ENCODE measurements at places on chromosomes 13 and 19. TPM values are rescaled to one million over a fixed set of nuclear protein-coding genes. Genes with fewer than 3 reads are reported as not detected.

DNA sequence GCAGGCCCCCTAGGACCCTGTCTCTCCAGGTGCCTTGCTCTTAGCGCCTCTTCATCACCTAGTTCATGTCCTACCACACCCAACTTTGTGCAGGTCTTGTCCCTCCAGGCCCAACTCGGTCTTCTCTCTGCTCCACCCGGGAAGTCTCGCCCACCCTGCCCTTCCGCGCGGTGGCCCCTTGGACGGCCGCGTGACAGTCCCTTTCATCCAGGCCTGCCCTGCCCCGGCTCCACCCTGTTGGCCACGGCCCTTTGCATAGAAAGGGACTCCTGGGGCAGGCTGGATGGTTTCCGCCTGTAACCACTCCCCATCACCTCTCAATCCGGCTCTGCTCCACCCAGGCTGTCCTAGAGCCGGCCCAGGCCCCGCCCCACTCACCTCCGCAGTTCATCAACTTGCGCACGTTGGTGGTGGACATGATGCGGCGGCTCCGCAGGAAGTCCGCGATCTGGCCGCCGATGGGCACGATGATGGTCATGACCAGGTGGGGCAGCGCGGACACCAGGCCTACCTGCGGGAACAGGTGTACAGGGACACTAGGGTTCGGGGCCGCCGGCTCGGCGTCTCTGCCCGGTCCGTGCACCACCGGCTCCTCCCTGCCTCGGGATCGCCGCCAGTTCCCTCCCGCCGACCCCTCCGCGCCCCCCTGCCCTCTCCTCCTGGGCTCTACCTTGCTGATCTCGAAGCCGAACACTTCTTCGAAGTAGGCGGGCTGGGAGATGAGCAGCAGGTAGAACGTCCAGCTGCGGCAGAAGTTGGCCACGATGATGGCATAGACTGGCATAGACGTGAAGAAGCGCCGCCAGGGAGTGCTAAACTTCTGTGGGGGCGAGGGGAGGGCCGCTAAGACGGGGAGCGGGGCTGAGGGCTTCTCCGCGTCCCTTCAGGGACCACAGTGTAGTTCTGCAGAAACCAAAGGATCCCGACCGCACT lies 7.2 kb downstream of the GFY start:
- H3K27ac ChIP-seq, result no peak overlapping the region
- no peaks in the 10 kb centered on the region for H3K4me1 ChIP-seq
- peaks cover 7% of the 10 kb centered on the region for H3K27me3 ChIP-seq
- no peaks in the 10 kb centered on the region for H3K36me3 ChIP-seq
- DNase-seq, result no peak
- H3K4me3 ChIP-seq, result no peak overlapping the region

The CYP2S1 gene
- total RNA-seq, result not detected

The CYP4F8 gene
- not detected for total RNA-seq

The GFY gene
- total RNA-seq, result not detected

DNA sequence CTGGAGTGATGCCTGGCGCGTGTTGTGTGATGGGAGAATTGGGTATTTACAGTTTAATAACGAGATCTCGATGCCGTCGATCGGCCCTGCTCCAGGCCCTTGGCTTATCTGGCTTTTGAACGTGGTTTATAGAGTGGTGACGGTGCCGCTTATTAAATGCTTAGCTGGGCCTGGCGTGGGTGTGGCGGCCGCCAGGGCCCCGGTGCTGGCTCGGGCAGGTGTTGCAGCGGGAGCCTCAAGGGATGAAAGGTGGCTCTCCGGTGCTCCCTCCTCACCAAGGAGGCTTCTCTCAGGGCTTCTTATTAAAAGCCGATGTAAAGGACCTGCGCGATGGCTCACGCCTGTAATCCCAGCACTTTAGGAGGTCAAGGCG lies 173.8 kb downstream of the KDM4B start:
- DNase-seq, result no peak
- no peaks in the 10 kb centered on the region for H3K4me1 ChIP-seq
- H3K27ac ChIP-seq, result no peak overlapping the region

GRCh38 chr13:87889254-87889653 lies 218.1 kb downstream of the SLITRK5 start:
- H3K4me1 ChIP-seq, result no peaks in the 10 kb centered on the region
- no peak overlapping the region for H3K4me3 ChIP-seq
- H3K27ac ChIP-seq, result no peak overlapping the region
- H3K36me3 ChIP-seq, result no peaks in the 10 kb centered on the region
- no peak for DNase-seq
- H3K27me3 ChIP-seq, result no peaks in the 10 kb centered on the region

The ZNF582 gene
- 2.5 TPM for total RNA-seq

GRCh38 chr13:49064476-49064875 lies 88.8 kb downstream of the FNDC3A start:
- H3K36me3 ChIP-seq, result no peaks in the 10 kb centered on the region
- H3K4me3 ChIP-seq, result no peak overlapping the region
- no peaks in the 10 kb centered on the region for H3K27me3 ChIP-seq
- H3K4me1 ChIP-seq, result no peaks in the 10 kb centered on the region
- no peak overlapping the region for H3K27ac ChIP-seq

DNA sequence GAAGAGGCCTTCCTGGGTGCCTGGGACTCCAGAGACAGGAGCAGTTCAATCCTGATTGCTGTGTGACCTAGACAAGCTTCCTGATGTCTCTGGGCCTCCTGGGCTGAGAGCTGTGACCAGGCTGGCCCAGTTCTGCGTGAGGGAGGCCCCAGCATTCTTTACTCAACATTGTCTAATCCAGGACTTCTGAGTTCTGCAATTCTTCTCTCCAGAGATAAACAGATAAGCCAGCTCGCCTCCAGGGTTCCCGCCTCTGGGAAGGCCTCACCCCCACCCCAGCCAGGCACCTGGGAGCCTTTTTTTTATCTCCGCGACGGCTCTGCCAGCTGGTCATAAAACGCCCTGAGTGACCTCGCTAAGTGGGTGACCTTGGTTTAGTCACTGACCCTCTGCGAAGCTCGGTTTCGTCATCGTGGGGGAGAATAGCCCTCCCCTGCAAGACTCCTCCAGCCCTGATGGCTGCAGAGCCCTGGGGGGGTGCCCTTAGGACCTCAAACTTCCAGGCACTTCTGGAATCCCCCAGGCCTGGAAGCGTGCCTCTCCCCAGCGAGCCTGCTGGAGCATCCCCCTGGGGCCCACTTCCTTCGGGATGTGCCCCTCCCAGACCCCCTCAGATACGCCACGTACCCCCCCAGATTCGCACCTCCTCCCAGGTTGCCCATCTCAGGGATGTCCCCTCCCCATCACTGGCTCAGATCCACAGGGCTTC lies 1.9 kb downstream of the SULT2B1 start:
- peak; percentile 34 for DNase-seq
- no peaks in the 10 kb centered on the region for H3K36me3 ChIP-seq
- no peak overlapping the region for H3K27ac ChIP-seq
- no peaks in the 10 kb centered on the region for H3K4me1 ChIP-seq

The RB1 gene
- total RNA-seq, result 61.0 TPM

- no peak overlapping the region for H3K27ac ChIP-seq
- peaks cover 14% of the 10 kb centered on the region for H3K4me1 ChIP-seq
- H3K4me3 ChIP-seq, result no peak overlapping the region
Measured at GRCh38 chr19:55161571-55162322, 4.2 kb upstream of the TNNI3 start.

DNA sequence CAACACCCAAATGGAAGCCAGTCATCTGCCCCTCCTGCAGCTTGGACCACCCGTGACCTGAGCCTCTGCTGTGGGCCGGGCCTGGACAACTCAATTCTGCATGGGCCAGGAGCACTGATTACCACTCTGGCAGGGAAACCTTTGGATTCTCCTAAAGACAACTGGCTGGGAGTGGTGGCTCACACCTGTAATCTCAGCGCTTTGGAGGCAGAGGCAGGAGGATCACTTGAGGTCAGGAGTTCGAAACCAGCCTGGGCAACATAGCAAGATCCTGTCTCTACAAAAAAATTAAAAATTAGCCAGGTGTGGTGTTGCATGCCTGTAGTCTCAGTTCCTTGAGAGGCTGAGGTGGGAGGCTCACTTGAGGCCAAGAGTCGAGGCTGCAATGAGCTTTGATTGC lies 6.5 kb downstream of the EPS15L1 start:
- H3K27ac ChIP-seq, result no peak overlapping the region
- H3K4me3 ChIP-seq, result no peak overlapping the region
- H3K36me3 ChIP-seq, result no peaks in the 10 kb centered on the region
- peaks cover 18% of the 10 kb centered on the region for H3K4me1 ChIP-seq
- no peak for DNase-seq
- H3K27me3 ChIP-seq, result no peaks in the 10 kb centered on the region

GRCh38 chr19:27794494-27795042 lies 1418.4 kb downstream of the UQCRFS1 start:
- no peaks in the 10 kb centered on the region for H3K36me3 ChIP-seq
- peak overlapping the region; percentile 84 for H3K4me3 ChIP-seq
- DNase-seq, result peak; percentile 42

- no peak overlapping the region for H3K4me3 ChIP-seq
- DNase-seq, result no peak
- H3K36me3 ChIP-seq, result no peaks in the 10 kb centered on the region
- no peak overlapping the region for H3K27ac ChIP-seq
Measured at GRCh38 chr13:51914137-51914493, 52.3 kb downstream of the CCDC70 start.

DNA sequence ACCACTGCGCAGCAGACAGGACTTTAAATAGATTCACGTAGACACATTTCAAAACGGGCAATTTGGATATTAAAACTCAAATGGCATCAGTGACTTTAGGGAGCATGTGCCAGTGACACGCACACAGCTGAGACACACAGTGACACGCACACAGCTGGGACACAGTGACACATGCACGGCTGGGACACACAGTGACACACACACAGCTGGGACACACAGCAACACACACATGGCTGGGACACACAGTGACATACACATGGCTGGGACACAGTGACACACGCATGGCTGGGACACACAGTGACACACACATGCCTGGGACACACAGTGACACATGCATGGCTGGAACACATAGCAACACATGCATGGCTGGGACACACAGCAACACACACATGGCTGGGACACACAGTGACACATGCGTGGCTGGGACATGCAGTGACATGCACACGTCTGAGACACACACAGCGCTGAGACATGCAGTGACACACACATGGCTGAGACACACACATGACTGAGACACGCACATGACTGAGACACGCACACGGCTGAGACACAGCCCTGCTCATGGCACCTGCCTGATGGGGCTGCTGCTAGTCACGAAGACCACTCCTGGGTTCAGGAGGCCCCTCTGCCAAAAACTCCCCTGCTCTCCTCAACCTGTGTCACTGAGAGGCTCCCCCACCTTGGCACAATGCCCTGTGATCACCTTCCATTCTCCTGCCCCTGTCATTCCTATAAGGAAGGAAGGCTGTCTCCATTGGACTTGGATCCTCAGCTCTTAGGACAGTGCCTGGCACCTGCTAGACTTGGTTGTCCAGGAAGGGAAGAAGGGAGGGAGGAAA lies 52.5 kb downstream of the SOX1 start:
- no peaks in the 10 kb centered on the region for H3K36me3 ChIP-seq
- no peak overlapping the region for H3K27ac ChIP-seq
- H3K27me3 ChIP-seq, result peaks cover 6% of the 10 kb centered on the region

The ZNF585A gene
- 14.3 TPM for total RNA-seq

GRCh38 chr19:48826606-48827020 lies 9.7 kb downstream of the HSD17B14 start:
- H3K27me3 ChIP-seq, result no peaks in the 10 kb centered on the region
- DNase-seq, result no peak

GRCh38 chr19:11261971-11262839 lies at the start of gene DOCK6:
TSS of gene DOCK6 (minus strand) at chr19:11262524. CDS start at chr19:11262440, 84 bp downstream.
- H3K27me3 ChIP-seq, result no peaks in the 10 kb centered on the region
- H3K36me3 ChIP-seq, result no peaks in the 10 kb centered on the region
- H3K27ac ChIP-seq, result peak within 1 kb of the TSS; percentile 52
- peak within 1 kb of the TSS; percentile 96 for H3K4me3 ChIP-seq
- peak; percentile 46 for DNase-seq

The RPL36 gene
- 510 TPM for total RNA-seq

The C19orf67 gene
- total RNA-seq, result not detected

The KISS1R gene
- 0.08 TPM for total RNA-seq

DNA sequence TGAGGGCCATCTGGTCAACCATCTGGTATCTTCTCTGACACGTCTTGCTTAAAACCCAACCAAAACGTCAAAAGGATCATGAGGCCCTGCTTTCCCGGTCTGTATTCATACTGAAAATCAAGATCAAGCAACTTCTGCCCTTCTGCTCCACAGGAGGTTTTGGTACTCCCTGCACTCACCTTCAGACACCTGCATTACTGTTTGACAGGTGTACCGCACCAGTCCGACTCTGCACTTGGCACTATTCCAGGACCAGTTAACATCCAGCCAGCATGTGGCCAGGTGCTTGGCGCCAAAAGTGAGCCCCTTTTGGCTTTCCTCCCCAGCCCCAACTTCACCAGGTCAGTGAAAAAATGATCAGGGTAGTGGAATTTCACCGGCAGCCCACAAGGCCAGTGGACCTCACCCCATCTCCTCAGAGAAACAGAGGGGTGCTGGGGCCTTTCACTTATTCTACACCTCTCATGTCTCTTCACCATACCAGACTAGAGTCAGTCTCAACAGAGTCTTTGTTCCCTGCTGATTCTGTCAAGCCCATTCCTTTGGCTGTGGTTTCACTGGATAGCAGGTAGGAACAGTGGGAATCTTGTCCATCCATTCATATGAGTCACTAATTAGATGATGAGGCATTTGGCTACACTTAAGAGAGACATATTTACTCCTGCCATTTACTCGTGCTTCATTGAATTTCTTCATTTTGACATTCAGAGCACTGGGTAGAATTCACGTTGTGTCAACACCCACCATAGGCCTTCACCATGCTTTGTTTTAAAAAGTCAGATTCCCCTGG lies 85.3 kb downstream of the ZNF726 start:
- H3K27ac ChIP-seq, result no peak overlapping the region
- no peaks in the 10 kb centered on the region for H3K36me3 ChIP-seq
- H3K27me3 ChIP-seq, result no peaks in the 10 kb centered on the region

The KLF1 gene
- total RNA-seq, result not detected

GRCh38 chr19:50889638-50890037 lies 16.4 kb downstream of the KLK2 start:
- H3K36me3 ChIP-seq, result no peaks in the 10 kb centered on the region
- no peaks in the 10 kb centered on the region for H3K4me1 ChIP-seq
- H3K27me3 ChIP-seq, result no peaks in the 10 kb centered on the region
- H3K4me3 ChIP-seq, result no peak overlapping the region
- no peak for DNase-seq

GRCh38 chr19:14094854-14095253 lies 4.3 kb upstream of the SAMD1 start:
- no peaks in the 10 kb centered on the region for H3K4me1 ChIP-seq
- no peak for DNase-seq
- no peak overlapping the region for H3K4me3 ChIP-seq
- H3K27ac ChIP-seq, result no peak overlapping the region

The SLC1A6 gene
- not detected for total RNA-seq

GRCh38 chr13:65095161-65096082 lies 2134.7 kb downstream of the PCDH9 start:
- peaks cover 7% of the 10 kb centered on the region for H3K4me1 ChIP-seq
- no peaks in the 10 kb centered on the region for H3K36me3 ChIP-seq
- no peak overlapping the region for H3K4me3 ChIP-seq

The CEACAM1 gene
- total RNA-seq, result not detected

The ZNF878 gene
- total RNA-seq, result 4.9 TPM

GRCh38 chr13:50401049-50401505 lies 385.8 kb downstream of the KCNRG start:
- H3K27ac ChIP-seq, result peak overlapping the region; percentile 32
- peaks cover 17% of the 10 kb centered on the region for H3K4me1 ChIP-seq
- peak; percentile 14 for DNase-seq
- H3K36me3 ChIP-seq, result no peaks in the 10 kb centered on the region
- no peaks in the 10 kb centered on the region for H3K27me3 ChIP-seq

- H3K36me3 ChIP-seq, result no peaks in the 10 kb centered on the region
- DNase-seq, result peak; percentile 61
- peaks cover 8% of the 10 kb centered on the region for H3K4me1 ChIP-seq
- H3K27me3 ChIP-seq, result no peaks in the 10 kb centered on the region
- H3K4me3 ChIP-seq, result peak within 1 kb of the TSS; percentile 78
- H3K27ac ChIP-seq, result peak within 1 kb of the TSS; percentile 26
Measured at GRCh38 chr13:27171244-27171826, at the start of gene USP12. TSS of gene USP12 (minus strand) at chr13:27171811. CDS start at chr13:27171639, 172 bp downstream.
